Stimulated activated CD8-positive, alpha-beta memory T cell treated with anti-CD3 and anti-CD28 coated beads, Interleukin-4, amount 100 ng/mL, for 1 hour (primary cell): ENCODE measurements at places on chromosomes 13 and 19.

DNA sequence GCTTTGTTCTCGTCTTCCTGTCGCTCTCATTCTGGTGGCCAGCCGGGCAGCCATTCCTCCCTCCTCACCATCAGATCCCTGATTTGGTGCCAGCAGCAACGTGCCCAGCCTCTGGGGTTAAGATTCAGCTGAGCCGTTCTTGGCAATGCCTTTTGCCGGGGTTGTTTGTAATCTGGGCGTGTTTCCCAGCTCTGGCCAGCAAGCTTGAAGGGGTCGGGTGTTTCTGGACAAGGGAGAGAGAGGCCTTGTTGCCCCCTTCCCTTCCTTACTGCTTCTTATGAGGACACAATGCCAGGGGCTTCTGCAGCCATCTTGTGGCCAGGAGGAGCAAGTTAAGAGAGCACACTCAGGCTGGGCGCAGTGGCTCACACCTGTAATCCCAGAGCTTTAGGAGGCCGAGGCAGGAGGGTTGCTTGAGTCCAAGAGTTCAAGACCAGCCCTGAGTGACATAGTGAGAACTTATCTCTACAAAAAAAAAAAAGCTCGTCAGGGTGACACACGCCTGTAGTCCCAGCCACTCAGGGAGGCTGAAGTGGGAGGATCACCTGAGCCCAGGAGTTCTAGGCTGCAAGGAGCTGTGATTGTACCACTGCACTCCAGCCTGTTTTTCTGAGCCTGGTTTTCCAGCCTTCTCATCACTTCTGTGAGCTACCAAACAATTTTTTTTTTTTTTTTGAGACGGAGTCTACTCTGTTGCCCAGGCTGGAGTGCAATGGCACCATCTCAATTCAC, 10.7 kb upstream of the CRTC1 start:
- DNase-seq = no peak

GRCh38 chr13:46058268-46058667, 5.7 kb upstream of the ZC3H13 start:
- DNase-seq = no peak

- DNase-seq = no peak
Measured at GRCh38 chr19:1685046-1685445, 32.6 kb upstream of the TCF3 start.

DNA sequence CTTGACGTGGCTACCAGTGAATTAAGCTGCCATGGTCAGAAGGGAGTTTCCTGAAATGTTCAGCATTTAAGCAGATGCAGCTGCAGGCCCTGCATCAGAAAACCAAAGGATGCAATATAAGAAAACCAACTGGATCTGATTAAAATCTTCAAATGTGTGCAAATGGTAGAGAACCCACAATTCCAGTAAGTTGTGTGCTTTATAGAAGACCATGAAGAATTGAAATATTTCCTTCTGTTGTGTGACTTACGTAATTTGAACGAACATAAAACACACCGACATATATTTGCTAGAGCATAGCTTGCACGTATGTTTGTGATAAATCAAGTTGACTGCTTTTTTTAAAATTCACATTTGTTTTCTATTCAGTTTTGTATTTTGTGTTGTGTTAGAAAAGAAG, 191.4 kb downstream of the COL4A1 start:
- DNase-seq = no peak

DNA sequence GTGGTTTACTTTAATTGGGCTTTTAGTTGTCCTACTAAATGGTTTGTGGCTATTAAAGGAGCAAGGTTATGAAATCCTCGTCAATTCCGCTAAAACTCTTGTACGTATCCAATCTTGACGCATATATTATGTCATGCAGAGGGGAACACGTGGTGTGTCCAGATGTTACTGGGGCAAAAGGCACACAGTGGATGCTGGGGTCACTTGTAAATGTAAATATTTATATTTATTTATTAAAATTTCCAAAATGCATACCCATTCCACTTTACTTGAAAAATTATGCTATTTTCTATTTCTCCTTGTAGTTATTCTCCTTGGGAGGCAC, 36.7 kb upstream of the SLC46A3 start:
- no peak for DNase-seq

GRCh38 chr13:90627813-90628212, 719.7 kb upstream of the MIR17HG start:
- no peak for DNase-seq
